ENCODE measurements at places on chromosomes 6 and 20.

DNA sequence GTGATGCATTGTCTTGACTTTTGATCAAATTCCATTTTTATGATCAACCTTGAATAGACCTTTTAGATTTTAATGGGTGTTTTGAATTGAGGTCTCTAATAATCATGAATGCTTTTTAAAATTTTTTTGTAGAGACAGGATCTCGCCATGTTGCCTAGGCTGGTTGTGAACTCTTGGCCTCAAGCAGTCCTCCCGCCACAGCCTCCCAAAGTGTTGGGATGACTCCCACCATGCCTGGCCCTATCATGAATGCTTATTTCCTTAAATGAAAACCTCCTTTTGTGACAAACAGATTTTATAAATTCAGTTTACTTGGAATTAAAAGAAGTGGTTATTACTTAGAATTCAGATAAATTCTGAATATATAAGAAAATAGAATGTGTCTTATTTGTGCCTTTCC is 60.2 kb upstream of the KIF25 start:
- DNase-seq: no peak

- DNase-seq: no peak
These were observed 48.9 kb upstream of the EZR start for GRCh38 chr6:158868122-158868480.

DNA sequence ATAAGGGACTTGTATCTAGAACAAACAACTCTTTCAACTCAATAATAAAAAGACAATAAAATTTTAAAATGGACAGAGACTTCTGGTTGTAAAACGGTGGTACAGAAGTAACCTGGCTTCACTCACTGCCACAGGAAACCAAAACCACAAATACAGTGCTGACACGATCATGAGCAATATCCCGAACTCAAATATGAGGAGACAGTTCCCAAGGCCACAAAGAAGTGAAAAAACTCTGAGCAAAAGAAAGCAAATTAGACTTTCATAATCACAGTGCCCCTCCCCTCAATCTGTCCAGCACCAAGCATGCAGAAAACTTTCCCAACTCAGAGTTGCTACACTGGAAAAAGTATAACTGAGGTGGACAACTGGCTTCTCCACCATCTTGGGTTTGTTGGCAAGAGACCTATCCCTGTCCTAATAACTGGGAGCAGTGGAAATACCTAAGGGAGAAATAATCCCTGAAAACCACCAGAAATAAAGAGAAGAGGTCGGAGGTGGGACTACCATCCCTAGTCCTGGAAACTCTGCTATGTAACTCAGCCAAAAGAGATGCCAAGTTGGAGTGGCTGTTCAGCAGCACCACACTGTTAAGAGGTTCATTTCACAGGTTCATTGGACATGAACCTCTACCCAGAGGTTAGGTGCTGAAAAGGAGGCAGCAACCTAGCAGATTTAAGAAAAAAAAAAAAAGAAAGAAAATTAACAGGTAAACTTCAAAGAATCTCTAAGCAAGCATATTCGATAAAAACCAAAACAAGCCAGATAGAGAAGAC is 55.5 kb downstream of the REV3L start:
- DNase-seq: no peak

DNA sequence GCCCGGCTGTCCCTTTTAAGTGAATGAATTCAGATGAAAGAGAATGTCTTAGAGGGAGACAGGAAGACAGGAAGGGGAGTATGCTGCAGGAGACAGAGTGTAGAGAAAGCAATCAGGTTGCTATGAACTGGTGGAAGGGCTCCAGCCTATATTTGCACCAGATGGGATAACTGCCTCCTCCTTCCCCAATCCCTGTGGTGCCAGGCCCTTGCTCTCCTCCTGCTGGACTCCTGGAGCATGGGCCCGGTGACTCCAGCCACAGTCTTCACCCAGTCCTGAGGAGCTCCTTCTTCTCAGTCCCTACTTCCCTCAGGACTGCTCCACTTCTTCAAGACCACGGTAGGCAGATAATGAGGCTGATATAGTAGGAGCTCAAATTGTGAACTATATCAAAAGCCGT is 91.8 kb downstream of the TMEM200A start:
- no peak for DNase-seq

DNA sequence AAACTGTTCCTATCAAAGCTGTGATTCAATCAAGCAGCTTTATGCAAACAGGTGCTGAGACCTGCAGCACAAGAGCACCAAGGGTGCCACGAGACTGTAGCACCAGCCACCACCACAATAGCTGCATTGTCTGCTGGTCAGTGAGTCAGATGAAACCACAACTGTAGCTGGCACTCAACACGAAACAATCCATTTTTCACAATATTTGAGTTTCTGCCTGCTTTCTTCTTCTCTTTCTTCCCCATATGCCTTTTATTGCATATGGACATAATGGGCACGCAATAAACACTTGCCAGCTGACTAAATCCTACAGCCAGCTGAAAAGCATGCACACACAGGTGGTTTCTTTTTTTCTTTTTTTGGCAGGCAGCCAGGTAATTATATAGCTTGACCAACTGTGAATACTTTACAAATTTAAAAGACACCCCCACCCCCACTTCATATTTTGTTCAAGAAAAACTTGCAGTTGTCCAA is 16.6 kb downstream of the SLC2A12 start:
- DNase-seq: no peak

GRCh38 chr20:57840504-57841296 is 130.9 kb upstream of the PMEPA1 start:
- no peak for DNase-seq

DNA sequence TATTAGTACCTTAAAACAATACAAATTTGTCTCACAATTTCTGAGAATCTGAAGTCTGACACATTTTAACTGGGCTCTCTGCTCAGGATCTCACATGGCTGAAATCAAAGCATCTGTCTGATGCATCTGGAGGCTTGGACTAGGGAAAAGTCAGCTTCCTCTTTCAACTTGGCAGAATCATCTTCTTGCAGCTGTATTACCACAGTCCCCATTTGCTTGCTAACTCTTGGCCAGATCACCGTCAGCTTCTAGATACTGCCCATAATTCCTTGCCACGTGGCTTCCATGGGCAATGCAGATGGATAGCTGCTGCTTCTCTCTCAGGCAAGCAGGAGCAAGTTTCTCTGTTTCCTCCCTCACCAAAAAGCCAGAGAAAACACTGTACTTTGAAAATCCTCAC is 1106.4 kb upstream of the CITED2 start:
- DNase-seq: no peak

GRCh38 chr6:24273096-24273870 is 84.6 kb downstream of the DCDC2 start:
- DNase-seq: no peak

- no peak for DNase-seq
These were observed 12.2 kb upstream of the TAAR9 start for GRCh38 chr6:132525866-132526265.

- no peak for DNase-seq
These were observed 34.3 kb upstream of the TNFRSF21 start for GRCh38 chr6:47344022-47344421.
